Cardiac fibroblast (primary cell): ENCODE measurements at places on chromosomes 16 and 17.

DNA sequence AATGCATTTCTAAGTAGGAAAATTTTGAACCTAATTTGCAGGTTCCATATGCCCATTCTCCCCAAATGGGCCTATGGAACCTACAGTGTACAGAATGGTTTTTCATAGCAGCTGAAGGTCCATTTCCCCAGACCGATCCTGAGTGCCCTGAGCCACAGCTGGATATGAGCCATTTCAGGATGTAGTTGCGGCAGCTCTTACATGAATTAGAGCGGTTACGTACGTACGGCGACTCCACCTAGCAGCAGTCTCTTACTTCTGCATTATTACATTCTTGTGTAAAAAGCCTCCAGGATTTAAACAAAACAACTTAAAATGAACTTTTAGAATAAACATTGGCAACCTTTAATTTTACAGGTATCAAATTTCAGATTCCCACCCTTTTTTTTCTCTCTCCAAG is 225.3 kb downstream of the SNX29 start:
- DNase-seq: no peak

DNA sequence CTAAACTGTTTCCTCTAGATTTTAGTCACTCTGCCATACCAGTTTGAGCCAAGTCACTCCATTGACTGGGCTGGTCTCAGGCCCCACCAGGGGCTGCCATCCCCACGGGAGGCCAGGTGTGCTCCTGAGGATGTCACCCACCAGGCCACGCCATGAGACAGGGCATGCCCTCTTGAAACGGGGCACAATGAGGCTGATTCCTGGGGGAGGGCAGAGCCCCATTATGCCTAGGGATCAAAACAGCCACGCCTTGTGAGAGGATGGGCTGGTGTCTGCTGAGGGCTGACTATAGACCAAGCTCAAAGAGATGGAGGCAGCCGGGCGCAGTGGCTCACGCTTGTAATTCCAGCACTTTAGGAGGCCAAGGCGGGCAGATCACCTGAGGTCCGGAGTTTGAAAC is 21.5 kb downstream of the GINS2 start:
- no peak for DNase-seq

DNA sequence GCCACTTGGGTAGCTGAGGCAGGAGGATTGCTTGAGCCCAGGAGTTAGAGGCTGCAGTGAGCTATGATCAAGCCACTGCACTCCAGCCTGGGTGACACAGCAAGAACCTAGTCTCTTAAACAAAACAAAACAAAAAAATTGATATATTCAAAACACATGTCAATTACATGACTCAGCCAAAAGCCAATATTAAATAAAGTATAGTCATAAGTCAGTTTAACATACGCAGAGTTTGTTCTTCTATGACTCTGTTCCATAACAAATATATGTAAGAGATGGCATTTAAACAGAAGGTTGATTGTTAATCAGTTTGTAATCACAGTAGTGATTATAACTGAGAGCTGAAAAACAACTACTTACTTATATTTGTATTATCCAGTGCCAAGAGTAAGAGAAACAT is 106.5 kb downstream of the CDH8 start:
- DNase-seq: no peak

DNA sequence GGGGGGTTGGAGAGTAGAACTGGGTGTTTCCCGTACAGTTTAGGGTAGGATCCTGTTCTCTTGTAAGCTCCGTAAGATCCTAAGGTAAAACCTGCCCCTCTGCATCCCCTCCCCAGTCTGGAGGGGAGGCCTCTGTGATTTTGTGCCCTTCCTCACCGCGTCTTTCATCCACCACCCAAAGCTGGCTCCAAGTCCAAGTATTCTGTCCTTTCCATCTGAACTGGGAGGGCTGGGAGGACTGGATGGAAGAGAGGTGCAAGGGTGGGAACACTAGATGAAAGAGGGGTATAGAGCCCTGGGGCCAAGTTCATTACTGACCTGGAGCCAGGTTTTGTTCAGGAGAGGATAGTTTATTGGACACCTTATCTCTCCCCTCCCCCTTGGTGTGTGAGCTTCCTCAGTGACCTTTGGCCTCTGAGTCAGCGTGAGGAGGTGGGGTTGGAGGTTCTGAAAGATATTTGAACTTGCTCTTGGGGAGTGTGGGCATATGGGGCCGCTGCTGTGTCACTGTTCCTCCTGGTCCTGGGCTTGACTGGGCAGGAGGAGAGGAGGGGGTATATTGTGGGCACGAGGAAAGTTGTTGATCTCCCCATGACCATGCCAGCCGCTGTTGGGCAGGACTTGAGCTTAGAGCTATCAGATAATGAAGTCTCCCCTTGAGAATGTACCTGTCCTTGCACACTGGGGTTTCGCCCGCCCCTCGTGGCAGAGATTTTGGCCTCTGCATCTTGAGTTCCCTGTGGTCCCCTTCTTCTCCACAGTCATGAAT is 1.6 kb downstream of the LASP1 start:
- peak; percentile 68 for DNase-seq

DNA sequence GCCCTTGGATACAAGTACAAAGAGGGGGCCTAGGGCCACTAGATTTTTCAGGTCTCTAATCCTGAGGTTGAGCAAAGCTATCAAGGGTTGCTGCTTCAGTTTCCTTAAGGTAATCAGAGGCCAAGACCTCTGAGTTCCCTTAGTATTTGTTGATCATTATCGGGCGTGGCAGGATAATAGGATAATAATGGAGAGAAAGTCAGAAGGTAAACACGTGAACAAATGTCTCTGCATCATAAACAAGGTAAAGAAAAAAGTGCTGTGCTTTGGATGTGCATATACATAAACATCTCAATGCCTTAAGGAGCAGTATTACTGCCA is 41.5 kb upstream of the YPEL2 start:
- no peak for DNase-seq

DNA sequence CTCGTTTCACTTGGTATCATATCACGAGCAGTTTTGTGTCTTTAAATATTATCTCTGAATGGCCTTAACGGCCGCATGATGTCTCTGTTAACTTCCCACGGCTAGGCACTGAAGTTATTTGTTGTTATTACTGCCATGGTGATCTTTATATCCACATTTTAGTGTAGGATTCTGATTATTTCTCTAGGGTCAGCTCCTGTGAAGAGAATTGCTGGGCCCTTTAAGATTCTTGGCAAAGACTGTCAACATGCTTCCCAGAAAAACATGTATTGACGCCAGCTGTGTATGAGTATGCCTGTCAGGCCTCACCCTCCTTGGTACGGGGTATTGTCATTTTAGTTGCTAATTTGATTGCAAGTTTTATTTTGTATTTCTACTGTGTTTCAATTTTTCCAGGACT is 263.5 kb downstream of the SNX29 start:
- peak; percentile 83 for DNase-seq

DNA sequence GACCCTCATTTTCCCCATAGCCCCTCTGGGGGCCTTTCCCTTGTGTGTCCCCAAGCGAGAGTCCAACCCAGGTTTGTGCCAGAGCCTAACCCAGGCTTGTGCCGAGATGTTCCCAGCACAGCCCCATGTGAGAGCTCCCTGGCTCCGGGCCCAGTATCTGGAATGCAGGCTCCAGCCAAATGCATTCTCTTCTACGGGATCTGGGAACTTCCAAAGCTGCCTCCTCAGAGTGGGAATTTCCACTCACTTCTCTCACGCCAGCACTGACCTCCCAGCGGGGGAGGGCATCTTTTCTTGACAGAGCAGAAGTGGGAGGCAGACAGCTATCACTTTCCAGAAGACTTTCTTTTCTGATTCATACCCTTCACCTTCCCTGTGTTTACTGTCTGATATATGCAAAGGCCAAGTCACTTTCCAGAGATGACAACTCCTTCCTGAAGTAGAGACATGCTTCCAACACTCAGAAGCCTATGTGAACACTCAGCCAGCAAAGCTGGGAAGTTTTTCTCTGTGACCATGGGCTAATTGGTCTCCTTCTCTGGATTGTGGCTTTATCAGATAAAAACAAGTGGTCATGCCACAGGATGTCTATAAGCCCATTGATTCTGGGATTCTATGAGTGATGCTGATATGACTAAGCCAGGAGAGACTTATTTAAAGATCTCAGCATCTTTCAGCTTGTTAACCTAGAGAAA is 2.5 kb upstream of the CCL2 start:
- DNase-seq: peak; percentile 94

GRCh38 chr16:51002881-51003490 is 148.1 kb downstream of the SALL1 start:
- no peak for DNase-seq

DNA sequence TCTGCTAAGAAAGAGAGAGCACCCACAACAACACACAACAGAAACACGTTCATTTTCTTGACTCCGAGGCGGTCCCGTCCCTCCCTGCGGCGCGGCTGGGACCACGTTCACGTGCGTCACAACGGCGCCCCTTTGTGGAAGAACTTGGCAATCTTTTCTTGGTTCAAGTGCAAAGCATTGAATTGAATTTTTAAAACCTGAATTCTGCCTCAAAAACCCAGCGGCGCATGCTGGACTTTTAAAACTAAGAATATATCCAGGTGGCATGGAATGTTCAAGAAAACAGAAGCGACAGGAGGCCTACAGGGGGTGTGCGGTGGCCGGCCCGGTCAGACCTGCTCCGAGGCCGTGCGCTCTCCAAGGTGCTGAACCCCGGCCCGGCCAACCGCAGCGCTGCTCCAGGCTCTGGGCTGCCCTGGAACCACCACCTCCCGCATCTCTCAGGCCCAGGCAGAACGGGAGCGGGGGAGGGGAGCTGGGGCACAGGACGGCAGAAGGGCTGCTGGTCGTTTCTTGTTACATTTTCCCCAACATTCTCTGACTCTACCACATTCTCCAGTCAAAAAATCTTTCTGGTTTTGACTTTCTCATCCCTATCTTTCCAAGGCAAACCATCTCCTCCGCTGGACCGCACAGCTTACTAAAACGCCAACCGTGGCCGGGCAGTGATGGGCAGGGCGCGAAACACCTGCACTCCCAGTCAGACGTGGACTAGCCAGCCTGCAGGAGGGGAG is 3.4 kb upstream of the HEXD start:
- DNase-seq: peak; percentile 76

DNA sequence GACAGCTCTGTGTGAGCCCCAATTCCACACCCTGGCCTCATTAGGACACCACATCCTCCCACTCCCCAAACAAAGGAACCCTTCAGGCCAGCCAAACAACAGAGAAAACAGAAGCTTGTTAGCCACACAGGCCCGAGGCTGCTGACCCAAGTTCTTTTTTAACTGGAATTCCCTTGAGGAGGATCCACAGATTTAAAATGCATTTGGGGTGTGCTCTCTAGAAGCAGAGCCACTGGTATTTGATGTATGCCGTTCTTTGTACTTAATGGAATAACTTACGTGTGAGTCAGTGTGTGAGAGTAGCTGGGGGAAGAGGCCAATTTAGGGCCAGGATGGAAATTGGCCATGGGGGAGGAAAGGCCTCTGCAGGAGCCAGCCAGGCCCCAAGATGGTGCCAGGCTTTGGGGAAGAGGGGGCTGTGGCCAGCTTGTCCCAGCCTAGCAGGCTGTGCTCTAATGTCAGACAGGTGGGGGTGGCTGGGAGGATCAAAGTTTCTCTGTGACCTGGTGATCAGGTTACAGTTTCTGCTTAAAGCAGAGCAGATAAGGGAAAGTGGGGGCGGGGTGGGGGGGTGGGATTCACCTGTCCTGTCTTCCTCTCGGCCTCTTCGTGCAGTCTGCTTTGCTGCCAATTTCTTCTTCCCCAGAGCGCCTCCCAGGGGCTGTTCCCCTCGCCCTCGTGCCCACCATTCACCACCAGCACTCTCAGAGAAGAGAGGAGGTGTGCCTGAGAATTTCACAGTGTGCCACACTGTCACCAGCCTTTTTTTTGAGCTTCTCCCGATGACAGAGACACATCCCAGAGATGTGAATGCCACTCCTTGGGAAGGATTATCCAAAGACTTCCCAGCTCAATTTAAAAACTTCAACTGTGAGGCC is 50.8 kb downstream of the TOM1L2 start:
- peak; percentile 95 for DNase-seq
